Caudate nucleus (tissue), 63 donors: ENCODE measurements at places on chromosomes 16 and 17.

GRCh38 chr17:56798916-56799315 lies 34.8 kb downstream of the C17orf67 start:
- DNase-seq = no peak

GRCh38 chr17:29594519-29595090 lies 1.7 kb downstream of the ANKRD13B start:
- no peak for DNase-seq

DNA sequence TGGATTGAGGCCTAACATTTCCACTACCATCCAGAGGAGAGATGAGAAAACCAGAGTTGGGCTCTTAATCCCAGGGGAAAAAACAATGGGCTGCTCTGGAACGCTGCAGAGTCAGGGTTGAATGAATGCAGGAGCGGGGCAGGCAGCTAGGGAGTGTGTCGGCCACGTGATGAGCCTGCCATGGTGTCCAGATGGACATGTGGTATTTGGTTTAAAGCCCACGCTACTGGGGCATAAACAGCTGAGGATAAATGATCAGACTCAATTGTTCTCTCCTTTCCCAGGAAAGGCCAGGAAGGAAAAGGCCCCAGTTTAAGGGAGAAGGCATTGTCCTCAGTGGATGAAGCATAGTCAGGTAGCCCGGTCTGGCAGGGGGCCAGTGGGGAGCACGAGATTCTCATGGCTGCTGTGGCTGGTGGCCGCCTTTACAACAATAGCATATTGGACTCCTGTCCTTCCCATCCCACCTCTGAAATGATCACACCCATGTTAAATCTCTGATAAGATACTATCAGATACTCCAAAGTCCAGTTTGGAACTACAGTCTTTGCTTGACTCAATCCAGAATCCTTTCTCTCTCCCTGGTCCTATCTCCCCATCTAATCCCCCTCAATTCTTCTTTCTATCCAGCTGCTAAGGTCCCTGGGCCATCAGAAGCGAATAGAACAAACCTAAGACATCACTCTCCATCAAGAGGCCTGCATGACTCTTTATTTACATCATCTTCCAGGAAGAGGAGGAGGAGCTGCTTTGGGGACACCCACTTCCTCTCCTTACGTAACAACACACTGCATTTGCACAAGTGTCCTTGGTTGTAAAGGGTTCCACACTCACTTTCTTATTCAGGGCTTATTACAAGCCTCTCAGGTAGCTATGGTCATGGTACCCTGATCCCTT lies 20.4 kb downstream of the CA4 start:
- no peak for DNase-seq

- DNase-seq = no peak
These were observed 108.2 kb downstream of the N4BP1 start for GRCh38 chr16:48501516-48502377.

DNA sequence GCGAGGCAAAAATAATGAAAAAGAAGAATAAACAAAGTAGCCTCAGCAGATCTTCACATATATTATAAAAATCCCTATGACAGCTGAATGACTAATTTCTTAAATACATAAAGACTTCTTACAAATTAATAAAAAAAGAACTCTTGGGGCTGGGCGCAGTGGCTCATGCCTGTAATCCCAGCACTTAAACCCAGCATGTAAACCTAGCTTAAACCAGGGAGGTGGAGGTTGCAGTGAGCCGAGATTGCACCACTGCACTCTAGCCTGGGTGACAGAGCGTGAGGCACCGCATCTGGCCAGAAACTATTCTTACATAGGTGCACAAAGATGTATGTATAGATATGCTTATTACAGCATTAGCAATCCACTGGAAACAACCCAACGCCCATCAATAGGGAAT lies 27.7 kb downstream of the C17orf100 start:
- DNase-seq = no peak

- DNase-seq = peak; percentile 72
These were observed 2.4 kb upstream of the MTSS2 start for GRCh38 chr16:70688246-70688742.

GRCh38 chr17:69949973-69950695 lies 124.9 kb upstream of the KCNJ16 start:
- DNase-seq = no peak

- no peak for DNase-seq
These were observed 35.0 kb downstream of the ZCCHC14 start for GRCh38 chr16:87457709-87458423.

- no peak for DNase-seq
These were observed 1270.9 kb downstream of the CDH11 start for GRCh38 chr16:63850979-63851378.

DNA sequence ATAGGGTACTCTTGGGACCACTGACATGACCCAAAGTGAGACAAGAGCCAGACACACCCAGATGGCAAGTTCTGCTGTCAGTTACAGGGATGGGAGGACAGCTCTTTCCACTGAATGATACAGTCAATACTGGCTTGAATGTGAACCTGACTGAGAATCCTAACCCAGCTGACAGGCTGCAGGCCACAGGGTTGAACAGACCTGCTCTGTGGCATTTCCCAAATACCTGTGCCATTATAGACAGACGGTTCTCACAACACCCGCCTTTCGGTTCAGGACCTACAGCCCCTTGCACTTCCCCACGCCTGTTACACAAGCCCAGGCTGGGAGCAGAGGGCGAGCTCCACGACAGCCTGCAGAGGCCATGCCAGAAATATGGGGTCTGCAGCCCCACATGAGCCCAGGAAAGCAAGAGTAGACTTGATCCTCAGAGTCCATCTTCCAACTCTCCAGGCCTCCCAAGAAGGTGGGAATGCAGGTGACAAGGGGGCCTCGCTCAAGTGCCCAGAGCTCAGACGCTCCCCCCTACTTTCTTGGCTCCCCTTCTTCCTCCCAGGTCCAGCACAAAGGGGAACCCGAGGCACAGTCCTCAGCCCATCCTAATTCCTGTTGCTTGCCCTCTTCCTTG lies 314.3 kb downstream of the SOX9 start:
- DNase-seq = no peak

DNA sequence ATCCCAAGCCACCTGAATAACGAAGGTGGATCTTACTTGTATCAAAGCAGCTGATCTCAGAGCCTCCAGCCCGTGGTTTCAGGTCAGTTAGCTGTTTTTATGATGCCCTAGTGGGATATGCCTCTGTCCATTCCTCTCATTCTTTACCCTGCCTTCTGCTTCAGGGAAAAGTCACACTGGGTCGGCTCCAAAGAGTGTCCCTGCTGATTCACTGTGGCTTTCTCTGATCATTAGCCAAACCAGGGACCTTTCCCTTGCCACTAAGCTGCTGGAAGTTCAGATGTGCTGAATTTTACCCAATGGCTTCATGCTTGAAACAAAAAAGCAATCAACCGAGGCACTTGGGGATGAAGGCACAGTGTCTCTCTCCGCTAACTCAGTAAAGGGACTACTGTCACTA lies 170.2 kb upstream of the SALL1 start:
- no peak for DNase-seq

DNA sequence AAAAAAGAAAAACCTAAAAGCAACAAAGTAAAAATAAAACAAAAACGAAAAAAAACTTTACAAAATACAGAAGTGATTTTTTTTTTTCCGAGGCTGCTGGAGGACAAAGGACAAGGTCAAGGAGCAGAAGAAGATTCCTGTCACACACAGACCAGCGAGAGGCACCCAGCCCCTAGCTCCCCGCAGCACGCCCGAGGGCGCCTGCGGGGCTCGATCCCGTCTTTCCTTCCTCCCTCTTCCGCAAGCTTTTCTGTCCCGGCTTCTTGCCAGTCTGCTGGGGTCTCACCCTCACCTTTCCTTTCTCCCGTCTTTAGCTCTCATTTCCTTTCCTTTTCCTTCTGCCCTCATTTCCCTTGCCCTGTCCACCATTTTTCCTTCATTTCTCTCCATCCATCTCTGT lies 66.1 kb upstream of the DNAH17 start:
- no peak for DNase-seq

GRCh38 chr16:85989863-85990643 lies 91.1 kb downstream of the IRF8 start:
- no peak for DNase-seq

- no peak for DNase-seq
These were observed 13.2 kb downstream of the HIC1 start for GRCh38 chr17:2068031-2068518.

GRCh38 chr16:14513389-14514107 lies 116.5 kb downstream of the PARN start:
- DNase-seq = no peak

DNA sequence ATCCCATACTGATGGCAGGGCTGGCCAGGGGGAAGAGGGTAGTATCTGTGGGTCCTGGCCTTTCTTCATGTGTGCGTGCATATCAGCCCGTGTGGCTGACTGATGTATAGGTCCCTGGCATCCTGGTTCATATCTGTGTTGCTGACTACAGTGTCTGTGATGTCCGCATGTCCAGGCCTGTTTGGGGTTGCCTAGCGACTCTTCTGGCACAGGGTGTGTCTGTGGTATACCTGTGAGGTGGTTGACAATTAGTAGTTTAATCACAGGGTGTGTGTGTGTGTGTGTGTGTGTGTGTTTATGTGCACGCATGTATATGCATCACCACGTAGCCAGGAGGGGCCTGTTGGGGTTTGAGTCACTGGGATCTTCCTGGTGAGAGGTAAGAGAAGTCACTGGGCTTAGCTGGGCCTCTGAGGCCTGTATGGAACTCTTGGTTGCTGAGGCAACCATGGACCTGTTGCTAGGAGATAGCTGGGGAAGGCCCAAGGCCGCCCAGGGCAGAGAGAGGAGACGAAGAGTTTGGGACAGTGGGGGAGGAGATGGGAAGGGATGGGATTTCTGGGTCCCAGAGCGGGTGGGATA lies 603 bp upstream of the TMEM95 start:
- no peak for DNase-seq

GRCh38 chr17:5416901-5417300 lies 2.6 kb downstream of the NUP88 start:
- DNase-seq = no peak

DNA sequence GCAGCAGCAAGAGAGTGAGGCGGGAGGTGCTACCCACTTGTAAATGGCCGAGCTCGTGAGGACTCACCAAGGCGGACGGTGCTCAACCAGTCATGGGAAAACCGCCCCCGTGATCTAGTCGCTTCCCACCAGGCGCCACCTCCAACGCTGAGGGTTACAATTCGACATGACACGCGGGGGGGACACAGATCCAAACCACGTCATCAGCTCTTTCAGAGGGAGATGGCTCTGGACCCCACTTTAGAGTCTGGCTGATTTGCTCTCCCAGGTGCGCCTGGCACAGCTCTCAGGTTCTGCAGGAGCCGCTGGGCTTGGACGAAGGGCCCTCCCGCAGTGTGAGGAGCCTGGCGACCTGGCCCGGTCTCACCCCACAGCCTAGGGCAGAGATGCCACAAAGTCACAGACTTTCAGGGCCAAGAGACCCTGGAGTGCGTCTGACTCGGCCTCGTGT lies 21.1 kb upstream of the DOC2B start:
- DNase-seq = no peak

- no peak for DNase-seq
These were observed 2093.4 kb downstream of the TP53TG3F start for GRCh38 chr16:35552763-35553162.

DNA sequence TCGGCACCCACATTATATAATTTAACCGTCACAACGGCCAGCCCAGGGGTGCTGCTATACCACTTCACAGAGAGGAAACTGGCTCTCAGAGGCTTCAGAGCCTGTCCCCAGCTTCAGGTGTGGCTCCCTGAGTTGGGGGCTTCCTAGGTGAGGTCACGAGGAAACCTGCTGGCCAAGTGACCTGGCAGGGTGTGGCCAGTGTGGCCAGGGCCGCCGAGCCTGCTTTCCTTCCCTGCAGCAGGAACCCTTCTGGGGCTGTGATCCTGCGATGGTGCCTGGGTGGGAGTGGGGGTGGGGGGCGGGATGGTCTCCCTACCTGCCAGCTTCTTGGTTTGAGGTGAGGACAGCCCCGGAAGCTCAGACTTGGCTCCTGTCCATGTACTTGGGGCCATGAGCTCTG lies 39.9 kb downstream of the ADCY7 start:
- no peak for DNase-seq
